ENCODE measurements at places on chromosomes 1 and 21.

GRCh38 chr1:56080123-56080522 is 499.2 kb downstream of the PLPP3 start:
- DNase-seq = no peak

DNA sequence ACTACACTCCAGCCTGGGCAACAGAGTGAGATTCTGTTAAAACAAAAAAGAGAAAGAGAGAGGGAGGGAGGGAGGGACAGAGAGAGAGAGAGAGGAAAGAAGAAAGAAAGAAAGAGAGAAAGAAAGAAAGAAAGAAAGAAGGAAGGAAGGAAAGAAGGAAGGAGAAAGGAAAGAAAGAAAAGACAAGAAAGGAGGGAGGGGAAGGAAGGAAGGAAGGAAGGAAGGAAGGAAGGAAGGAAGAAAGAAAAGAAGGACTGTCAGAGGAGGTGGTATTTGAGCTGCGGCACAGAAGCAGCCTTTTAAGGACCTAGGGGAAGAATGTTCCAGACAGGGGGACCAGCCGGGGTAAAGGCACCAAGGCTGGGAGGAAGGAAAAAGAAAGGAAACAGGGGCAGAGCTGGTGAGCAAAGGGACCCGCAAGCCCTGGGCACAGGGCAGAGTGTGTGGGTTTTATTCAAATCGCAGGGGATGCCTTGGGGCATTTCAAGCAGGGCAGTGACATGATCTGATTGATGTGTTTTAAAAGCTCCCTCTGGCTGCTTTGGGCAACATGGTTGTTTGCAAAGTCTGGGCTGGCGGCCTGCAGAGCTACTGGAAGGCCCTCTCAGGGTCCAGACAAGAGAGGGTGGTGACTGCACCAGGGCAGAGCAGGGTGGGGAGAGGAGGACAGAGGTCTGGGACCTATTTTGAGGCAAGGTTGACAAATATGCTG is 176.9 kb upstream of the VAMP3 start:
- no peak for DNase-seq

DNA sequence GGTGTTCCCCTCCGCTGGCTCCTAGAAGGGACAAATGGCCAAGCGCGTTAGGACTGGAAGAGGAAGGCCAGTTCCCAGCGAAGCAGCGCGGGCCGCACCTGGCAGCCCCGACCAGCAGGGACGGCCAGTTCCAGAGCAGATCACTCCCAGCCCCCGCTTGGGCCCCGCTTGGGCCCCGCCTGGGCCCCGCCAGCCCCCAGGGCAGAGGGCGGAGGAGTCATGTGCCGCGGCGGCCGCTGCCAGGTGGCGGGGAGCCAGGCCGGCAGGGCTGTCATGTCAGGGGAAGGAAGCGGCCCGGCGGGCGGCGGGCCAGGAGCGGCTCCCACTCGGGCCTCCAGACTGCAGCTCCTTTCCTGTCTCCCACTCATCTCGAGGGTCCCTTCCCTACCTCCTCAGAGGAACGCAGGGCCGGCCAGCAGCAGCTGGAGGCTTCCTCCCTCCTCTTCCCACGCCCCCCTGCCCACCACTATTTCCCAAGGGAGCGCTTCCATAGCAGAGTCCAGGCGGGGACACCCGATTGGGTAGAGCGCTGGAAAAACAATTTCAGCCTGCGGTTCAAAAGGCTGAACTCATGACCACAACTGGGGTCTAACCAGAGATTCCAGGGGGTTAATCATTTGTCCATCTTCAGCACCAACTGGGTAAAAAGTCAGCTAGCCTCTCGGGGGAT is 16.5 kb downstream of the ZNF697 start:
- DNase-seq = no peak

DNA sequence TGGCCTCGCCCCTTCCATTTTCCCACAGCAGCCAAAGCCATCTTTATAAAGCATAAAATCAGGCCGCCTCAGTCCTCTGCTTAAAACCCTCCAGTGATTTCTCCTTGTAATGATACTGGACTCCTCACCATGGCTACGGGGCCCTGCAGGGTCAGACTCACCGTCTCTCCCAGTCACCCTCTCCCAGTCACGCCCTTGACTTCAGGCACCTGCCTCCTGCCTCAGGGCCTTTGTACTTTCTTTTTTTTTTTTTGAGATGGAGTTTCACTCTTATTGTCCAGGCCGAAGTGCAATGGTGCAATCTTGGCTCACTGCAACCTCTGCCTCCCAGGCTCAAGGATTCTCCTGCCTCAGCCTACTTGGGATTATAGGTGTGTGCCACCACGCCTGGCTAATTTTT is 47.8 kb downstream of the PIK3CD start:
- no peak for DNase-seq

- DNase-seq = no peak
Observed at GRCh38 chr21:46163380-46163779, 8.0 kb upstream of the FTCD start.

DNA sequence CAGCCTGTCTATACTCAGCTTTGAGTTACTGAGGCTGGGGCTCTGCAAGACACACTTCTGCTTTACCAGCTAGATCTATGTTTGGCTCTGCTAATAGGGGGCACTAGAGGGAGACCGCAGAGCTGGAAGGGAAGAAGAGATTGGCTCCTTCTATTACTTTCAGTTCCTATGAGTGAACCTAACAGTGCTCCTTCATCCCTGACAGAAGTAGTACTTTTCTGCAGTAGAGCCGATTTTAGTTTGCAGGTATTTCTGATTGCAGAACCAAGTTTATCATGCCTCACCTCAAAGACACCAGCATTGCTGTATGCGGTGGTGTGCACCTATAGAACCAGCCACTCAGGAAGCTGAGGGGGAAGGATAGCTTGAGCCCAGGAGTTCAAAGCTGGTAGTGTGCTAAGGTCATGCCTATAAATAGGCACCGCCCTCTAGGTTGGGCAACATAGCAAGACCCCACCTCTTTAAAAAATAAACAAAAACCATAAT is 5.7 kb upstream of the ZDHHC18 start:
- no peak for DNase-seq

GRCh38 chr1:4105300-4105880 is 205.3 kb upstream of the C1orf174 start:
- DNase-seq = no peak

DNA sequence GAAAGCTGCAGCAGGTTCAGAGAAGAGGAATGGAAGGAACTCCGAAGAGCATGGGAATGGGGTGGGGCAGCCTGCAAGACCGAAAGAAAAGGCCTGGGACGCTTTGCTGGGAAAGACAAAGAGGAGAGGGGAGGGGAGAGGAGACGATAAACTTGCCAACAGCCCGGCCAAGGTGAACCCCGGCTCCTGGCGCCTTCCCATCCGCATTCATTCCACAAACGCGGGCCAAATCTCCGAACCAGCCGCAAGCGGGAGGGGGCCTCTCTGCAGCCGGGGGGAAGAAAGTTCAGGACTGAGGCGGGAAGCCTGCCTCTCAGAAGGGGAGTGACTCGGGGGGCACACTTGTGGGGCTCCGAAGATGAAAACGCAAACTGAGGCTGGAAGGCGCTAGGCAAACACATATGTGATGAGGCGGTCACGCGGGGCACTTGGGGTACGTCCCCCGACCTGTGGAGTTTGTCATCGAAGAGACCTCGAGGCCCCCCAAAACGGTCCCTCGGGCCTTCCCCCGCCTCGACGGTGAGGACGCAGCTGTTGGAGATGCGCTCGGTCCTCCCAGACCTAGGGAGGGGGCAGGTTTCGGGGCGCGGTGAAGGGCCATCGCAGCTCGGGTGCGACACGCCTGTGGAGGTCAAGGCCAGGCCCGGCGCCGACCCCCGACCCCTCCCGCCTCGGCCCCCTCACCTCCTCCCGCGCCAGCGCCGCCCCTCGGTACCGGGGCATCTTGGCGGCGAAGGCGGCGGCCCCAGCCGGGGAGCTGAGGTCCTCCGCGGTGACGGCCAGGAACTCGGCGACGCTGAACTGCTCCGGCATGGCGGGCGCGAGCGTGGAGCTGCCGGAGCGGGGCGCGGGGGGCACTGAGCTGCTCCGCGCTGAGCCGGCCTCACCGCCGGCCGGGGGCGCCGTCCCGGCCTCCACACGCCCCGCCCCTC is at the start of gene ASAP3:
ASAP3 (minus strand) TSS at position 859 of the 932 bp plus-strand sequence; CDS start at position 813, 46 bp downstream.
- no peak for DNase-seq

- no peak for DNase-seq
Observed at GRCh38 chr1:1136547-1137230, 20.8 kb upstream of the C1orf159 start.

GRCh38 chr1:83632906-83633305 is 366.0 kb downstream of the TTLL7 start:
- no peak for DNase-seq

GRCh38 chr21:29145354-29145782 is 14.9 kb downstream of the MAP3K7CL start:
- DNase-seq = no peak

DNA sequence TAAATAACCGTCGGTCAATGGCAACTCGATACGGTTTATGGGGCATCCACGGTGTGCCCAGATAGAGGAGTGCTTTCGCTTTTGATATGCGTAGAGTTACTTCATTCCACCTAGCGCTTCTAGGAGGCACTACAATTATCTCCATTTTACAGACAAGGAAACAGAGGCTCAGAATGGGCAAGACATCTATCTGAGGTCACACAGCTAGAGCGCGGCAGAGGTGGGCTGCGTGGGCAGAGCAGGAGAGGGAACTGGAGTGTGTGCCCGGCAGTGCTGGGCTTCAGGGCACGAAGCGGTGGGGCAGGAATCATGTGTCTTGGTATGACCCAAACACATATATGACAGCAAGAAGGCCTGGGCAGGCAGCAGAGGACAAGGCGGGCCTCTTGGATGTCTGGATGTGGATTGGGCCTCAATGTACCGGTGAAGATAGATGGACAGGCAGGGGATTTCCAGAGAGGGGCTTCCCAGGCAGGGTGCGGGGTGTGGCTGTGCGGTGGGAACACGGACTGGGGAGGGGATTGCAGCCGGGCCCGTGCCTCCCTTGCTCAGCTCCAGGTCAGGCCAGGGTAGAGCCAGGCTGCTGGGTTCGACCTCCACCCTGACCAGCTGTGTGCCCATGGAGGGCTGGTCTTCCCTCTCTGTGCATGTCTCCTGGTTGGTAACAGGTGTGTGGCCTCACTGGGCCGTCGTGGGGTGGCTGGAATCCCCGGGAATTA is 21.2 kb downstream of the TP73 start:
- no peak for DNase-seq

DNA sequence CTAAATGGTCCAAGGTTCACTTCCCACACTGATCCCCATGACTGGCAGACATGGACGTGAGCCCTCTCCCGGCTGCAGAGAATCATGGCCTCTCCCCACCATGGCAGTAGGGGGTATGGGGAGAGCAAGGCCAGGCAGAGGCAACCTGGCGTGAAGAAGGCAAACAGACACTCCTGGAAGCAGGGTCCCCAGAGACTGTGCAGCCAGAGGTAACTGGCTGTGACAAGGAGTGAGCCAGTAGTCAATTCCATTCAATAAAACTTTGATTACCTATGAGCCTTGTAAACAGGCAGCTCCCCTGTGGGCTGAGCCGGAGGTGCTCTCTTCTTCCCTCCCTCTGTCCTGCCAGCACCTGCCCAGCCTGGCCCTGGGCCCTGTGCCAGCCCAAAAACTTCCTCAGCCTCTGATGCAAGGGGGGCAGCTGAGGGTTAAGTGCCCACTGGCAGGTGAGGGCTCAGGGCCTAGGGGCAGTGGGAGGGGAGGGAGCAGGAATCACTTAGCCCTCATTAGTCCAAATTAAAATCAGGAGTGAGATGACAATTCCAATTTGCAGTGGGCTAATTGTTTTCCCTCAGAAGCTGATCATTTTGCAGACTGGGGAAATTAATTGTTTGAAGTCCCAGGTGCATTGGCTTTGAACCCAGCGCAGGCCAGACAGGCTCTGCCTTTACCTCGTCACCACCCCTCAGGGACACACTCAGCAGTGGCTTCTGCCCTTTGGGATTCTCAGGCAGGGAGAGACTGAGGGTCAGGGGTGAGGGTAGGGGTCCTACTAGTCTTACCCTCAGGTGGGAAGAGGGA is 35.6 kb downstream of the LRRN2 start:
- no peak for DNase-seq

GRCh38 chr1:210726621-210727020 is 397.9 kb downstream of the HHAT start:
- no peak for DNase-seq

DNA sequence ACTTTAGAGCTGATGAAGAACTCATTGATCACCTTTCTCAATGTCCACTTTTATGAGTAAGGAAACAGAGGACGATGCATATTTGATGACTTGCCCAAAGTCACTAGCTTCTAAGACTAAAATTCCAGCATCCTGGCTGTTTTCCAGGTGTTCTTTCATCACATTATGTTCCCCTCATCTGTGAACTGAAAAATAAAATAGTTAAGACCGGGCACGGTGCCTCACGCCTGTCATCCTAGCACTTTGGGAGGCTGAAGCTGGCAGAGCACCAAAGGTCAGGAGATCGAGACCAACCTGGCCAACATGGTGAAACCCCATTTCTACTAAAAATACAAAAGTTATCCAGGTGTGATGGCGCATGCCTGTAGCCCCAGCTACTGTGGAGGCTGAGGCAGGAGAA is 297.5 kb downstream of the DUSP10 start:
- no peak for DNase-seq

DNA sequence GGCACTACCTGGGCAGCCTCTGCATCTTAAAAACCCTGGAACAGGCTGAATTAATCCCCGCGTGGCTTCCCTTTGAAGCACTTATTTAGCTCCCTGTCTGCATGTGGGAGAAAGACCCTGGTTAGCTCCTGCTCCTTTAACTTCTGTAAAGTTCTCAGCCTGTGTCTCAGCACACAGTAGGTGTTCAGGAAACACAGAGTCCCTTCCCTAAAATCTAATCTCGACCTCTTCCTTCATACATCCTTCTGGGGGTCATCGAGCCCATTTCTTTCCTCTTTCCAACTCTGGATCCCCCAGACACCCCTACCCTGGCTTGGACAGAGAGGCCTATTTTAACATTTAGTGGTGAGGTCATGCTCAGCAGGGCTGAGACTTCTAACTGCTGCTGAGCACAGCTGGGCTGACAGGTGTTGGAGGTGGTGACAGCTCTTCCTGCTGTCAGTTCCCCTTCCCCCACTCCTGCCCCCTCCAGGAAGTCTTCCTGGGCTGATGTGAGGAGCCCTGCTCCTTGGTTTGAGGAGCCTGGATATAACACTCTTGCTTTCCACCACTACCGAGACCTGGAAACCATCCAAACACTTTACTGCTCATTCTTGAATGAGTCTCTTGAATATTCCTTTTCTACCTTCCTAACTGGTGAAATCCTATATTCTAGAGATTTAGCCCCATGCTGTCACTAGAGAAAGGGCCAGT is 5.3 kb downstream of the E2F2 start:
- no peak for DNase-seq

GRCh38 chr1:155392898-155393411 is 72.3 kb downstream of the RUSC1 start:
- no peak for DNase-seq

DNA sequence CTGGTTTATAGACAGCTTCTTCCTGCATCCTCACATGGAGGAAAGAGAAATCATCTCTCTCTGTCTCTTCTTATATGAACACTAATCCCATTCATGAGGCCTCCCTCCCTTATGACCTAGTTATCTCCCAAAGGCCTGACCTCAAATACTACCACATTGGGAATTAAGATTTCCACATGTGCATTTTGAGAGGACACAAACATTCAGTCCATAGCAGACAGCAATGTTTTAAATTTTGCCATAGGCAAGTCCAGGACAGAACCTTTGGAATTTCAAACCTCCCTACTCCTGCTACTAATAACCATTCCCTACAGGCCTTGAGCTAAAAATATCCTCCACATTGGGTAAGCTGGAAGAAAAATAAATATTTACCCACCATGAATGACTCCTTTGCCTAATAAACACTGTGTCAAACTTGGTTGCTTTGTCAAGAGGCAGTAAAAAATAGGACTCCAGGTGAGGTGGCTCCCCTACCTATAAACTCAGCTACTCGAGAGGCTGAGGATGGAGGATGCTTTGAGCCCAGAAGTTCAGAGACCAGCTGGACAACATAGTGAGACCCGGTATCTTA is 113.7 kb downstream of the ZNF281 start:
- DNase-seq = no peak
